Activated CD4-positive, alpha-beta T cell treated with anti-CD3 and anti-CD28 coated beads for 48 hours (primary cell): ENCODE measurements at places on chromosomes 1 and 21.

DNA sequence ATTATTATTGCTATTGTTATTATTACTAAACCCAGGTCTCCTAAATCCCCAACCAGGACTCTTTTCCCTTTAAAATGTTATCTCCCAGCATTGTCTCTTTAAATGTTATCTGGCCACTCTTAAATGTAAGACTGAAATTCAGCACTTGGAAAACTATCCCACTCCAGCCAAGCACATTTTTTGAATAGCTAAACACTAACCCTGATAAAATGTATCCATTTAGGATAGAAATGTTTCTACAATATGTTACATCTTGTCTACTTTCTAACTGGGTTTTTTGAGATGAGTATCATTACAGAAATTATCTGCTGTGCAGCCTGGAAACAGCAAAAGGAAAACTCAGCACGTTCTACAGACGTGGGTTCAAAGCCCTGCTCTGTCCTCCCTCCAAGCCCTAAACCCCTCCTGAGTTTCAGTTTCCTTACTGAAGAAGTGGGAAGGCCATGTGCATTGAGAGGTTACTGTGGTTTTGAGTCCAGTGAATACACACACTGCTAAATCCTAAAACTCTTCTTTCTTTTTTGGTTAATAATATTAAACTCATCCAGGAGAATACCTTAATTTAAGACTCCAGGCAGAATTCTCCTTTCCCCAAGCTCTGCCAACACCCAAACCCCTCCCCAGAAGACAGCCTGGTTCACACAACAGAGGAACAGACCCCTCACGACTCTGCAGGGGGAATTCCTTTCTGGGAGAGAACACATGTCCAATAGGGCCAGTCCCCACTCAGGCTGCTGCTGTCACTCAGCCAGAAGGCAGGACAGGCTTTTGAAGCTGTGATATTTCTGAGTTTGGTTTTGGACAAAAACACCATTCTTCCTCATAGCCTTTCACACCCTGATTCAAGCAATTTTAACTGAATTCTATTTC lies 41.9 kb downstream of the HIVEP3 start:
- no peak for DNase-seq

- DNase-seq: no peak
These were observed 30.3 kb upstream of the PKP1 start for GRCh38 chr1:201252944-201253371.

DNA sequence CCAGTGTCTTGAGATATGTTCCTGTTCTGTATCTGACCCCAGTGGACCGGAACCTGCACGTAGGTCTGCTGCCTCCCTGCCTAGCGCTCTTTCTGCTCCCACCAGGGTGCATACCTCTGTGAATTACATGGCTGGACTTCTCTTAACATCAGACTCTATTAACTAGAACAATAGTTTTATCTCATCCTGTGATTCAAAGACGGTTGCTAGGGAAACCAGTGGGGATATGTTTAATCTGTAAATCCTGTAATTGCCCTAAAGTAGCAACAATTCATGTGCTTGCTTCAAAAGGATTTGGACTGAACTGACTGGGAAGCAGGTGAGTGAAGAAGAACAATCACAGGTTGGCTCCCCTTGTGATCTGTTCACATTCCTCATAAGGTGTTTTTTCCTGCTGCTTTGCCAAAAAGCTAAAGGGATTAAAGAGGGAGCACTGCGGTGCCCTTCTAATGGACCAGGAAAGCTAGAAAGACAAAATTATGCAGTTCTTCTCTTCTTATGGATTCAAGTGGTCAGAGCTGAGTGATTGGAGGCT lies 52.7 kb upstream of the DIRAS3 start:
- no peak for DNase-seq

DNA sequence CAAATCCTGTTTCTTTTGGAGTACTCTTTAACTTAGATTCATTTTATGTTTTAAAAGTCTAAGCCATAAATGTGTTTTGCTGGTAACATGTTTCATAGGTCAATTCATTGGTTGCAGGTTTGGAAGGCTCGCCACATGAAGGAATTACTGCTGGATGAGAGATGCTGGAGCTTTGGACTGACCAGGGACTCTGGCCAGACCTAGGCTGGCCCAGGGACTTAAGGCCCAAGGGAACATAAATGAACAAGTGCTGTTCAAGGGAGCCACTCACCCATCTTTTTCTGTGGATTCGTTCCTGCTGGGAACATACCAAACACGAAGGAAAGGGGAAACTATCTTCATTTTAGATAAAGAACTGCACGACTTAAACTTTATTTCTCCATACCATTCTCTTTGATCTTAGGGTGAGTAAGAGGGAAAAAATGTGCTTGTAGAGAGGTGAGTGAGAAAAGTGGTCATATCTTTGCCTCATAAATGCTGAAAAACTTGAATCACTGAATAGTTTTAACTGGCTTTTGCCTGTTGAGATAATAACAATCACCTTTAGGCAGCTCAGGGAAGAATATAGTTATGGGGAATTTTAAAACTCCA lies 15.3 kb upstream of the SHCBP1L start:
- DNase-seq: no peak

- no peak for DNase-seq
These were observed 99.2 kb upstream of the IFFO2 start for GRCh38 chr1:19055701-19056100.

GRCh38 chr1:221718381-221719277 lies 23.3 kb downstream of the DUSP10 start:
- DNase-seq: no peak

- no peak for DNase-seq
These were observed 117.0 kb downstream of the ZC3H11B start for GRCh38 chr1:219495737-219496408.
